Left ventricle myocardium inferior (tissue), 1 donor: ENCODE measurements at places on chromosomes 2 and 18. TPM values are rescaled to one million over a fixed set of nuclear protein-coding genes. Genes with fewer than 3 reads are reported as not detected.

Gene STAM2
- total RNA-seq = 27.8 TPM

Gene NPAS2
- total RNA-seq = 51.0 TPM

Gene IMPA2
- total RNA-seq = 51.5 TPM

Gene PLA2R1
- 2.3 TPM for total RNA-seq

Gene SANBR
- 6.8 TPM for total RNA-seq

Gene APOB
- total RNA-seq = 9.1 TPM

Gene SH3RF3
- 7.9 TPM for total RNA-seq

Gene TGFA
- total RNA-seq = 1.1 TPM

Gene CXXC1
- 33.7 TPM for total RNA-seq

Gene NT5C1B
- total RNA-seq = not detected

Gene FAM124B
- total RNA-seq = 1.1 TPM

Gene IL36A
- total RNA-seq = not detected

Gene FHOD3
- total RNA-seq = 346 TPM

DNA sequence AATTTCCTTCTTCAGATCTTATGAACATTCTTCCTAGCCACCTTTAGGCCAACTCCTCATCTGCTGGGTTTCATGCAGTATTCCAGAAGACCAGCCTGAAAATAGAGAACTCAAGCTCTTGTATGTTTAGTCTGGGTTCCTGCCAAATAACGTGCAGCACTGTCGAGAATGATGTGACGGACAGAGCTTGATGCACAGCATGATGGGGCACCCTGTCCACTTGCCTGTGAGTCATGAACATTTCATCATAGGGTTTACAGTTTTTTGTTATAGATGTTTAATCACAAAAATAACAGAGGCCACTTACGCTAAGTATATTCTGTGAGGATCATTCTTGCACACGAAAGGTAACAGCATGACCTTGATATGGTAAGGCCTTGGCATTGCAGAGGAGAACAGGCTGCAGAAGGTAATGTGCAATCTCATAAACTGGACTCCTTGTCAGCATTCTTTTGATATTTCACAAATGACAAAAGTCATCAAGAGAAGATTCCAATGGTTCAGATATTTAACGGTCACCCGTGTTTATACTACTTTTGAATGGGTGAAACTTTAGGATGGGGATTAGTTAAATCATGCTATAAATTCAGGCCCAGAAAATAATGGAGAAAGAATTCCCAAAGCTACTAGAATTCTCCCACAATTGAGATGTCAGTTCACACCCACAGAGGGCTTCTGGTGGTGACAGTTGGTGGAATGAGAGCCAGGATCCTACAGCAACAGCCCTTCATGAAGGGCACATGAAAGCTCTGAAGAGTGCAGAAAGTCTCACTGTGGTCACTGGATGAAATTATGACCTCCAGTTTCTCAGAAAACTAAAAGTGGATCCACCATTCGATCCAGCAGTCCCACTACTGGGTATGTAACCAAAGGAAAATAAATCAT lies 396.1 kb upstream of the RAB12 start:
- no peaks in the 10 kb centered on the region for H3K27me3 ChIP-seq
- H3K4me1 ChIP-seq = peaks cover 20% of the 10 kb centered on the region
- H3K27ac ChIP-seq = peak overlapping the region; percentile 36
- no peak overlapping the region for H3K4me3 ChIP-seq
- DNase-seq = no peak
- no peaks in the 10 kb centered on the region for H3K36me3 ChIP-seq

- H3K4me3 ChIP-seq = peak overlapping the region; percentile 99
- no peaks in the 10 kb centered on the region for H3K36me3 ChIP-seq
- peak; percentile 89 for DNase-seq
- peak overlapping the region; percentile 100 for H3K27ac ChIP-seq
- H3K4me1 ChIP-seq = peaks cover 45% of the 10 kb centered on the region
Observed at GRCh38 chr2:61470122-61470951, 550 bp downstream of the USP34 start.

DNA sequence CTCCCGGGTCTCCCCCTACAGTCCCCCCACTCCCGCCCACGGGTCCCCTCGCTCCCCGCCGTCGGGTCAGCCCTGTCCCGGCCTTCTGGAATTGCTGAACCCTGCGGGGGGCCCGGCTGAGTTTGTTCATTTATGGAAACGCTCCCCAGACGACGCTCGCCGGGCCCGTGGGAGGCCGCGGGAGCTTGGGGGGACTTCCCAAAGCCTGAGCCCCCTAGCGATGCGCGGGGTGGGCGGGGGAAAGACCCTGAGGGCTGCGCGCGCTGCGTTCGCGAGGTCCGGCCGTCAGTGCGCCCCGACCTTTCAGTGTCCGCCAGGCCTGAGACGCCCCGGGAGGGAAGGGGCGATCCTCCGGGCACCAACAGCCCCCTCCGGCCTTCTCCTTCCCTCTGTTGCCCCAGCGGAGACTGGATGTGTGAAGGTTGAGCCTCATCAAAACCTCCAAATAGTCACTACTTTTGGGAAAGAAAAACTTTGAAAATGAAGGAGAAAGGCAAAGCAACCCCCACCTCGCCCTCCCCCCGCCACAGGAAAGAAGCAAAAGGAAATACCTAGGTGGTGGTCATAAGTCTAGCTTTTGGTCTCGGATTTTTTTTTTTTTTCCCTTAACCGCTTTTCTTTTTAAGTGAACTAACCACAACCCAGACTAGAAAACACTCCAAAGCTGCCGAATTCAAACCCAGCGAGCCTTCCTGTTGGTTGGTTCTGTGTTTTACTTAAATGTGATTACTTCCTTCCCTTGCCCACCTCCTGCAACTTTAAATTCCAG lies 509 bp upstream of the CYS1 start:
- peak overlapping the region; percentile 86 for H3K27ac ChIP-seq
- peaks cover 67% of the 10 kb centered on the region for H3K27me3 ChIP-seq
- no peaks in the 10 kb centered on the region for H3K36me3 ChIP-seq
- H3K4me1 ChIP-seq = peaks cover 32% of the 10 kb centered on the region

- no peak overlapping the region for H3K27ac ChIP-seq
- no peaks in the 10 kb centered on the region for H3K27me3 ChIP-seq
- H3K4me3 ChIP-seq = no peak overlapping the region
- no peaks in the 10 kb centered on the region for H3K4me1 ChIP-seq
- H3K36me3 ChIP-seq = no peaks in the 10 kb centered on the region
- DNase-seq = no peak
Observed at GRCh38 chr2:22807872-22808271, 577.1 kb upstream of the KLHL29 start.

- no peaks in the 10 kb centered on the region for H3K27me3 ChIP-seq
- H3K27ac ChIP-seq = peak overlapping the region; percentile 69
- H3K36me3 ChIP-seq = peaks cover 4% of the 10 kb centered on the region
- H3K4me1 ChIP-seq = peaks cover 74% of the 10 kb centered on the region
Observed at GRCh38 chr2:196291873-196292800, 120.8 kb upstream of the STK17B start.

- peaks cover 1% of the 10 kb centered on the region for H3K36me3 ChIP-seq
- H3K27me3 ChIP-seq = no peaks in the 10 kb centered on the region
- H3K27ac ChIP-seq = no peak overlapping the region
- peaks cover 13% of the 10 kb centered on the region for H3K4me1 ChIP-seq
- no peak overlapping the region for H3K4me3 ChIP-seq
Observed at GRCh38 chr2:133561045-133561852, 7.0 kb downstream of the NCKAP5 start.

DNA sequence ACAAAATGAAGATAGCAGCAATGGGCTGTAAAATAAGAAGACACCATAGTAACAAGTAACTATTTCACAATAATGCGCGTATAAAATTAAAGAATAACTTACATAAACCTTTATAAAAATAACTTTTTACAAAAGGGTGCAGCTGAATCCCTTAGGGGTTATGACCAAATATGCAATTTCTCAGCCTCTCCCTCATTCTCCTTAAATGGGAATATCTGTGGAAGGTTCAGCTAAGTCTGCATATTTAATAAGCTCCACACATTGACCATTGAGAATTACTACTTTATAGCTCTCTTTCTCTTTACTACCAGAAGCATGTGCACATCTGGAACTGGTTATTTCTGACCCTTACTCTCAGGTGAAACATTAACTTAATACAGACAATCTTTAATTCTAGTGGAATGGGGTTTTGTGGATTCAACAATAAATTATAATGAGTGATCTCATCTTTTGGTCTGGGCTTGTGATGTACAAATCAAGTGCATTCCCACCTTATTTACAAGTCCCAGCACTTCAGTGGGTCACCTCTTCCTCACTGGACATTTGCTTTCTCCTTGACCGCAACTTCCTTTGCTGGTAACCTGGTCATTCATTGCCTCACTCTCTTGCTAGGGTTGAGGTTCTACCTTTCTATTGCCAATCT lies 15.7 kb downstream of the ARHGAP15 start:
- no peak overlapping the region for H3K27ac ChIP-seq
- H3K36me3 ChIP-seq = no peaks in the 10 kb centered on the region
- DNase-seq = no peak
- no peaks in the 10 kb centered on the region for H3K27me3 ChIP-seq
- H3K4me1 ChIP-seq = no peaks in the 10 kb centered on the region
- H3K4me3 ChIP-seq = no peak overlapping the region

DNA sequence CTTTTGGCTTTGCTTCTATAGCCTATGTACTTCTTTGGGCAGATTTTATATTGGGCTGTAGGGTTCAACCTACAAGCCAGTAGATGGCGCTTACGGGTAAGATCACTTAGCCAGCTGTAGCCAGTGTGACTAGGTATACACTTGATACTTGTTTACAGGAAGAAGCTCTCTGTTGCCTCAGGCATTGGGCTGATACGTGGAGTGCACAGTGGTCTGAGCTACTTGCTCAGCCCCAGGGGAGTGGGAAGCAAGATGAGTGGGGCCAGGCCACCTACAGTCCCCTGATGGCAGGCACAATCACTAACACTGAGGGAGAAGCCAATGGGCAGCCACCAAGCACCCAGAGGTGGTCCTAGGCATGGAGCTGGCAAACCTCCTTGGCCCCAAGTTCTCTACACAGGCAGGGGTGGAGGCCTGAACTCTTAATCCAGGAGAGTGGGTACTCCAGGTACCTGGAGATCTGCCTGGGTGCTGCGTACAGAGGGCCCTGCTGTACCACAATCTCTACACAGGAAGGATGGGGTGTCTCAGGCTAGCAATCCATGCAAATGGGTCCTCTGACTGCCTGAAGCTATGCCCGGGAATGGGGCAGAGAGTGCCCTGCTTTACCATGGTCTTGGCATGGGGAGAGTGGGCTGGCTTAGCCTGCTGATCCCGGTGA lies 122.2 kb downstream of the NCOA1 start:
- peaks cover 50% of the 10 kb centered on the region for H3K4me1 ChIP-seq
- H3K4me3 ChIP-seq = no peak overlapping the region
- no peaks in the 10 kb centered on the region for H3K27me3 ChIP-seq

- no peak for DNase-seq
- H3K27ac ChIP-seq = no peak overlapping the region
- no peaks in the 10 kb centered on the region for H3K4me1 ChIP-seq
- H3K4me3 ChIP-seq = no peak overlapping the region
- H3K27me3 ChIP-seq = peaks cover 20% of the 10 kb centered on the region
Observed at GRCh38 chr2:233686928-233687327, 5.2 kb downstream of the UGT1A7 start.

GRCh38 chr2:11820650-11821049 lies 74.2 kb downstream of the LPIN1 start:
- H3K27me3 ChIP-seq = no peaks in the 10 kb centered on the region
- no peak for DNase-seq
- peaks cover 85% of the 10 kb centered on the region for H3K36me3 ChIP-seq
- H3K4me1 ChIP-seq = peaks cover 9% of the 10 kb centered on the region

DNA sequence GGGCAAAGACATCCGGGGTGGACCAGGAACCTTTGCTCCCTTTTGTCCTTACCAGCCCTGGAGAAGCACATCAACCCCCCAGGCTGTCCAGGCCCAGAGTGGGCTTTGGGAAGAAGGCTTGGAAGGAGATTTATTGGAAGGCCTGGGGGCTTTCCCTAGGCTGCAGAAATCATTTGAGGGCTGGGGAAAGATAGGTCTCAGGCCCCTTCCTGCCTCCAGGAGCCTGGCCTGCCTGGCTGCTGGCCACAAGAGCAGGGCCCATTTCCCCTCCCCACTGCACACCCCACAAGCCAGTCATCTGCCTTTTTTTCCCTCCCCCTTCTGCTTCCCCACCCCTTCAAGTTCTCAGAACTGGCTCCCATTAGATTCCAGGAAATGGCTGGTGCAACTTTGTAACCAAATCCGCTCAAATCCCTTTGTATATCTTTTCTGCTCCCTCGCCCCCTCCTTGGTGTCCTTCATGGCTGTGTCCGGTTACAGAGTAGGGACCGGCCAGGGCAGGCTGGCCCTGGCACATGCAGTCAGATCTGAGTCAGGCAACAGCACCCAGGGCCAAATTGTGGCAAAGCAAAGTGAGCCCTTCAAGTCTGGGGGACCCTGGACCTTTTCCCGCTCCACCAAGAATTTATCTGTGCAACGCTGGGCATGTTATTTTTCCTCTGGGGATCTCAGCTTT lies 20.8 kb upstream of the TNP1 start:
- DNase-seq = no peak
- H3K4me1 ChIP-seq = peaks cover 22% of the 10 kb centered on the region
- no peaks in the 10 kb centered on the region for H3K36me3 ChIP-seq
- no peaks in the 10 kb centered on the region for H3K27me3 ChIP-seq
- no peak overlapping the region for H3K27ac ChIP-seq
- no peak overlapping the region for H3K4me3 ChIP-seq

- H3K27me3 ChIP-seq = peaks cover 5% of the 10 kb centered on the region
- no peaks in the 10 kb centered on the region for H3K4me1 ChIP-seq
- H3K36me3 ChIP-seq = no peaks in the 10 kb centered on the region
Observed at GRCh38 chr18:44130376-44130942, 550.2 kb upstream of the SETBP1 start.

GRCh38 chr2:144456680-144457079 lies 63.2 kb downstream of the ZEB2 start:
- peaks cover 100% of the 10 kb centered on the region for H3K4me1 ChIP-seq
- no peaks in the 10 kb centered on the region for H3K36me3 ChIP-seq
- H3K4me3 ChIP-seq = no peak overlapping the region
- no peak for DNase-seq

DNA sequence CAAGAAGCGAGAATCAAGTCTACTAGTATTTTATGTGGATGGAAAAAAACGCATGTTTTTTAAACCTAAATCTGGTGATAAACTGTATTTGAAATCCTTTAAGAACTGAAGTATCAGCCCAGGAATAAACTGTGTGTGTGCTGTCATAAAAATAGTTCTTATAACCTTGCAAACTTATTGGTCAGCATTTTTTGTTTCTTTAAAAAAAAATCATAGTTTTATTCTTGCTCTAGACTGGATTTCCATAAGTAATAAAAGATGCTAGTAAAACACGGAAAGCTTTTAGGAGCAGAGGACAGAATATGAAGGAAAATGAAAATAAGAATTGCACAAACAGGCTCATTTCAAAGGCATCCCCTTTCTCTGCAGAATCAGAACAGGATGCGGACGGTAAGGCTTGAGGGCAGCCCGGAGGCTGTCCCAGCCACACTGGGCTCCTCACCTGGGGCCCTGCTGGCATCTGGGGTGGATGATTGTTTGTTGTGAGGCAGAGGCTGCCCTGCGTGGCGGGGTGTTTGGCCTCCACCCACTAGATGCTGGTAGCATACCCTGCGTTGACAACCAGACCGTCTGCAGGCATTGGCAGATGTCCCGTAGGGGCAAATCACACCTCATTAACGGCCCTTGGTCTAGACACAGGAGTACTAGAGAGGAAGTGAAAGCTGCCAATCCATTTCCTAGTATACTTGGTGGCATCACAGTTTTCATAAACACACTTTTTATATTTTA lies 52.5 kb downstream of the MBP start:
- peaks cover 68% of the 10 kb centered on the region for H3K4me1 ChIP-seq
- no peaks in the 10 kb centered on the region for H3K36me3 ChIP-seq
- no peak overlapping the region for H3K4me3 ChIP-seq

- peak overlapping the region; percentile 89 for H3K4me3 ChIP-seq
- no peaks in the 10 kb centered on the region for H3K27me3 ChIP-seq
- H3K27ac ChIP-seq = peak overlapping the region; percentile 93
- peak; percentile 27 for DNase-seq
- no peaks in the 10 kb centered on the region for H3K36me3 ChIP-seq
Observed at GRCh38 chr2:37323781-37324535, 675 bp downstream of the PRKD3 start.
